ENCODE measurements at places on chromosomes 5 and 9.

- DNase-seq: no peak
Observed at GRCh38 chr9:114828303-114828650, 22.4 kb upstream of the TNFSF15 start.

GRCh38 chr9:106467865-106468164 is 395.2 kb upstream of the ZNF462 start:
- DNase-seq: no peak

DNA sequence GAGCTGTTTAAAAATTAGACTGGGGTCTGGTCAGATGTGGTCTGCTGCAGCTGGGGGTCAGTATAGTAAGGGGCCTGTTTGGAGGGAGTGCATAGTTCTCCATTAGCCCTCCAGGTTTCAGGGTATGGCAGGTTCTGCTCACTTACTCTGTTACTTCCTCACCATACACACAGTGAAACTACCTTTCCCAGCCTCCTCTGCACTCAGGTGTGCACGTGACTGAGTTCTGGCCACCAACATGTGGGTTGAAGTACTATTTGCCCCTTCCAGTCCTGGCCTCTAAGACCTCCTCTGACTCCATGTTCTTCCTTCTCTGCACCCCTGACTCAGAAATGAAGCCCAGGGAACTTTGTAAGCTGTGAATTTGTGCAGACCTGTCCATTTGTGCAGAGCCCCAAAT is 190.5 kb upstream of the CLINT1 start:
- DNase-seq: no peak

DNA sequence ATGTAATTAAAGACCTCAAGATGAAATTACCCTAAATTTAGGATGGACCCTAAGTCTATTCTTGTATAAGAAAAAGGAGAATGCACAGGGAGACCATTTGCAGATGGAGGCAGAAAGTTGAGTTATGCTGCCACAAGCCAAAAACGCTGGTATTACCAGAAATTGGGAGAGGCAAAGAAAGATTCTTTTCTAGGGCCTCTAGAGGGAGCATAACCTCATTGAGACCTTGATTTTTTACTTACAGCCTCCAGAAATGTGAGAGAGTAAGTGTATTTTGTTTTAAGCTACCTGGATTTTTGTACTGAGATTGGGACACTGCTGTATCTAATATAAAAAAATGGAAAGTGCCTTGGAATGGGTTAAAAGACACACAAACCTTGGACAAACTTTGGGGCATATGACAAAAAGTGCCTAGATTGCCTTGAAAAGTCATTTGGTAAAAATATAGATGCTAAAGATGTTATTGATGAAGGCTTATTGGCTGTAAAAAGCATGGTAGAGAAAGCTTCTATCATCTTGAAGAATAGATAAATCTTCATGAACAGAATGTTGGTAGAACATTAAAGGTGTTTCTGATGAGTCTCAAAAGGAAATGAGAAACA is 174.7 kb upstream of the PRDM9 start:
- DNase-seq: peak; percentile 30

DNA sequence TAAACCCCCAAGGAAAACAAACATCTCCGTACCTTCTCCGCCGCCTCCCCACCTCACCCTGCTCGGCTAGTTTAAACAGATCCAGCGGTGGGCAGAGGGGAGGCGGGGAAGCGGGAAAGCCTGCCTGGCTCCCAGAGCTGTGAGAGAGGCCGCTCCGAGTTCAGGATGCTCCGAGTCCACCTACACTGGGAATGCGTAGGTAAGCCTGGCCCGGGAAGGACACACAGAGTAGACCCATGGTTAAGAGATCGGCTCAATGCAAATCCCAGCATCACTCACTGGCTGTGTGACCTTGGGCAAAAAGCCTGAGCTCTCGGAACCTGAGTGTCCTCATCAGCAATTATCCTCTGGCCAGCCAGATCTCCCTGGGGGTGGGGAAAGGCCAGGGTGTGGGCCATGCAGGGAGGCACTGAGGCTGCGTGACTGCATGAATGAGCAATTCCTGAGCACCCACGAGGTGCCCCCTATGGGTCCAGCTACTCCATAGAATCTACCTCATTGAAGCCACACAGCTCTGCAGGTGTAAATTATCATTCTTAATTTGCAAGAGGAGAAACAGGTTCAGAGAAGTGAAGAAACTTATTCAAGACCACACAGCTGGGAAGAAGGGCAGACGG is 30.5 kb upstream of the LMX1B start:
- no peak for DNase-seq

DNA sequence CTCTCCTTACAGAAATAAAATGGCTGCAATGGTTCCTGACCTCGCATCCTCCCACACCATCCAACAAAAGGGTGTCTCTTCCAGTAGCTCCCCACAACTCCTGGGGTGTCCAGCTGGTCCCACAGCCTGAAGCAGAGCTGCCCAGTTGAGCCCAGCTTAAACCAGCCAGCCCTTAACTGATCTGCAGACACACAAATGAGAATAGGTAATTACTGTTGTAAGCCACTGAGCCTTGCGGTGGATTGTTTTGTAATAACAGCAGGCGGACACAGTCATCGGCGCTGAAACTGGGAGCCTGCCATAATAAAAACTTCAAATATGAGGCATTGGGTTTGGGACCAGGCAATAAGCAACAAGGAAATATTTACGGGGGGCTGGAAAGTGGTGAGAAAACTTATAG is 10.4 kb upstream of the ZBTB43 start:
- no peak for DNase-seq

DNA sequence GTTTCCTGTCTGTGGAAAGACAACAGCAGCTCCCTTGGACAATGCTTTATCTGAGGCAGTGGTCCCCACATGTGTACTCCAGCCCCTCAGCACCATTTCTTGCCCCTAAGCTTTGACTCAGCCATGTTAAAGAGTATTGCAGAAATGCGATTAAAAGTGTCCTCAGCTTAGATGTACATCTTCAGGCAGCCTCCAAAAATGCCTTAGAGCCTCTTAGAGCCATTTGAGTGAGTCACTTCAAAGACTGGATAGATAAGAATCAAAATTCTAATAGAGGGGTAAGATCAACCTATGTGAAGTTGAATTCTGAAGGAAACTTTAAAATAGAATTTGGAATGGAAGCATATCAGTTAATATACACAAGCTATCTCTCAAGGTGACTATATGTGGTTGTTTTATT is 296.3 kb downstream of the ADAMTS6 start:
- DNase-seq: peak; percentile 73

DNA sequence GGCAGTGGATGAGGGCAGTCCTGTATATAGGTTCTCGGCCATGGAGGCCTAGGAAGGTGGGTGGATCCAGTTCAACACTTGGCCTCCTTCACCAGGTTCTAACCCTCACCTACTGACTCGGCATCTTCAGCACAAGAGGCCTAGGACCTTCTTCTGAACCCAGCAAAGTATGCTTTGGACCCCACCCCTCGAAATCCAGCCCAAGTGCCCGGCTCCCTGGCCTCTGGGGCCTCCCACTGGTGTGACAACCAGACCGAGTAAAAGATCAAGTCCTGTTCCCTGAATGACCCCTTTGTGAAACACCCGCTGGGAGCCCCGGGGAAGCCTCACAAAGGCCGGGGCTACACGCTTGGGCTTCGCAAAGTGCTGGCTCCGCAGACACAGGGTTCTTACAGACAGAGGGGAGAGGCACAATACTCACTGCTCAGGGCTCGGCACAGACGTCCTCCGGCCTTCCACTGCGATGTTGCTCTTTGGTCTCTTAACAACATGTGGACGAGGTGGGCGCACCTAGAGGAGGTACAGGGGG is 47.0 kb downstream of the CRB2 start:
- DNase-seq: no peak

All from iris pigment epithelial cell (primary cell).